Occipital lobe (tissue), 3 donors: ENCODE measurements at places on chromosomes 13 and 19.

DNA sequence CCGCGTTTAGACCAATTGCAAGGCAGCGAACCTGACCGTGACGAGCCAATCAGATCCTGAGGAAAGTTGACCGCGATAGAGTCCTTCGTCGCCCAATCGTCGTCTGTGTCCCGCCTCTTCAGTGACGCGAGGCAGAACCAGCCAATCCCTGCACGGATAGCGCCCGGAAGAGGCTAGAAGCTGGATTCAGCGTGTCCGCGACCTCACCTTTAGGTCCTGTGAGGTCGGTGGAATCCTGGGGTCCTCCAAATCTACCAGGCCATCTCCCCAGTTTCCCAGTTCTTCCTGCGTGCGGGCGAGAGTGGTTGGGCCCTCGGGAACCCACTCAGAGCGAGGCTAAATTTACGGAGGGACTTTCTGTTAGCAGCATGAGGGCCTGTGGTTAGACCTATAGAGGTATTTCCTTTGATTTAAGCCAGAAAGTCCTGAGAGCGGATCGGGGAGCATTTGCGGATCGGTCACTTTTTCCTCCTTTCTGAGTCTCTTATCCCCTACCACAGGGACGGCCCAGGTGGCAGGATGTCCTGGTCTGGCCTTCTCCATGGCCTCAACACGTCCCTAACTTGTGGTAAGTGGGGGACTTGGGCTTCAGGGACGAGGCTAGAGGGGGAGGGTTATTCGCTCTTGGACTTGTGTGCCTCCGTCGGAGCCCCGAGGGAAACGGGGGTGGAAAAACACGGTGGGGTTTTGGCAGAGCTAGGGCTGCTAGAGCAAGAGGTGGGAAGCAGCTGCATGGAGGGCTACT is at the start of gene MRPS12:
Gene MRPS12, plus strand, starts transcription at position 169 of the 745 bp plus-strand sequence. Its CDS starts 351 bp downstream, at position 520.
- peak; percentile 96 for DNase-seq

- no peak for DNase-seq
Observed at GRCh38 chr19:41597600-41598041, 21.7 kb downstream of the CEACAM21 start.

DNA sequence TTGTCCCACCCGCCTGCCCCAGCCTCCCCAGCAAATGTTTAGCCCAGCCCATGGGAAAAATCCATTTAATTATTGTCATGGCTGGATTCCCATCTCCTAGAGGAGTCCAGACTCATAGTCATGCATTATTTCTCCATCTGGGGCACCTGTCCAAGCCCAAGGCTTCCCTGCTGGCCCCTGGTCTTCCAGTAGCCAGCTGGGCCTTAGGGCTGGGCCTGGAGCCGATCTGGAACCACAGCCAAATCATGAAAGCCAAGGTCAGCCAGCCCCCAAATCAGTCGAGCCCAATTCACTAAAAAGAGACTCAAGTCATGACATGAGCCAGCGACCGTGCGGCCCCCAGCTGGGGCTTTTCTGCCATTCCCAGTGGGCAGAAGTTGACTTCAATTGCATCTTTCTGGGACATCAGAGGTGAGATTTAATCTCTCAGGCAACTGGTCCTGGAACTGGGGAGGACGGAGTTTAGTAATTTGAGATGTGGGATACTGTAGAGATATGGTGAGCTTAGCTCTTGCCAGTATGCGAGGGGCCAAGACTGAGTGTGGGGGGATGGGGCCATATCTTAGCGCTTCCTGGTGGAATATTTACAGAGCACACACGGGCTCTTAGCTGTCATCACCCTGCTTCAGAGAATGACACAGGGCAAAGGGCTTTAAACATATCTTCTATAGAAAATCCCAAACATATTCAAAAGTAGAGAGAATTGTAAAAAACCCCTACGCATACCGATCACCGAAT is 9.4 kb upstream of the PGLYRP2 start:
- DNase-seq = no peak

DNA sequence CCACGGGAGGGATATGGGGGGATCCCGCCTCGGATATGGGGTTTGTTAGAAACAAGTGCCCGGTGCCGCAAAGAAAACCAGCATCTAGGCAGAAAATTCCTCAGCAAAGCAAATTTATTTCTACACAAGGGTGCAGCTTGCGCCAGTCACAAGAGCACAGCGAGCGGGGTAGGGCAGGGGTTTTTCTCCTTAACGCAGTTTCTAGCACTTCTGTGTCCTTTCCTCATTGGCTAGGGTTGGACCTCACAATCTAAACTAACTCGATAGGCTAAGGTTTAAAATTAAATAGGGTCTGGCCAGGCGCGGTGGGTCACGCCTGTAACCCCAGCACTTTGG is 595 bp downstream of the ZNF440 start:
- DNase-seq = no peak

DNA sequence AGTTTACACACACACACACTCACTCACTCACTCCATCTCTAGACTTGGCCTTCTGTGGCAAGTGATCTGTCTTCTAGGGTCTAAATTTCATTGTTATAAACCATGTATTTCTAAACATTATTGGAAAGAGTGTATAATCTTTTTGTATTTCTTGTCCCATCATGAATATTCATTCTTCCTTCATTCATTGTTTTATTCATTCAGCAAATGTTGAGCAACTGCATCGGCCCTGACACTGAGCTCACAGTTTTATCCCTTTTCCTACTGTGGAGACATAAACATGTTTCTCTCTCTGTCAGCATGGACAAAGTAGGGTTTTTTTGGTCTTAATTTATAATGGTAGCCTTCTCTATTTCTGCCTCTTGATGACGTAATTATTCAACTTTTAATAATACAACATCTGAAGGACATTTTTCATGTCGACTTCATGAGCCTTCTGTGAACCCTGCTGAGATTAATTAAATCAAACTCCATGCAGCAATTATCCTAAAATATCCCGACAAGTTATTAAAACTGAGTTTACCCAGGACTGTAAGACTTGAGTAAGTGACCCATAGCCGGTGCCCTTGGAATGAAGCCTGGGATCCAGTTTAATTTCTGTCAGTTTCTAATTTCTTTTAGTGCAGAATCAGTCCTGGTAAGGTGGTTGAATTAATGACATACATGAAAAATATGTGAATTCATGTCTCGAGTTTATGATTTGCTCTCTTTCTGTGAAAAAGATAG is 7.3 kb downstream of the SPATA13 start:
- no peak for DNase-seq

DNA sequence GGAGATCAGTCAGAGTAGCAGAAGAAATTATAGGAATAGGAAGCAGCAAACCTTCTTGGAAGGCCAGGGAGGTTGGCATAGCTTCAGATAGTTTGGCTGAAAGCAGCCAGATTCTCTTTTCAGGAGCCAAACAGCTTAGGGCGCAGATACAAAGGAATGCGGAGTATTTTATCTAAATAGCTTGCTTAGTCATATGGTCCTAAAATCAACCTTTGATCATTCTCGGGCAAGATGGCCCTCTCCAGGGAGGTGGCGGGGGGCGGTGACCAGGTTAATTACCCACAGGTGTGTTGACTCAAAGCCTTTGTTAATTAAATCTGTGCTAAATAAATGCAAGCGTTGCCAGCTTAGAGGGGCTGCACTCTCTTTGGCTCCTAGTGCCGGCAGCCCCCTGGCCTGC is 12.5 kb upstream of the NCR1 start:
- DNase-seq = no peak
